CD4-positive, alpha-beta T cell treated with Interleukin-12 subunit alpha and Interleukin-12 subunit beta, for 1 hour (primary cell): ENCODE measurements at places on chromosomes 3 and 15.

DNA sequence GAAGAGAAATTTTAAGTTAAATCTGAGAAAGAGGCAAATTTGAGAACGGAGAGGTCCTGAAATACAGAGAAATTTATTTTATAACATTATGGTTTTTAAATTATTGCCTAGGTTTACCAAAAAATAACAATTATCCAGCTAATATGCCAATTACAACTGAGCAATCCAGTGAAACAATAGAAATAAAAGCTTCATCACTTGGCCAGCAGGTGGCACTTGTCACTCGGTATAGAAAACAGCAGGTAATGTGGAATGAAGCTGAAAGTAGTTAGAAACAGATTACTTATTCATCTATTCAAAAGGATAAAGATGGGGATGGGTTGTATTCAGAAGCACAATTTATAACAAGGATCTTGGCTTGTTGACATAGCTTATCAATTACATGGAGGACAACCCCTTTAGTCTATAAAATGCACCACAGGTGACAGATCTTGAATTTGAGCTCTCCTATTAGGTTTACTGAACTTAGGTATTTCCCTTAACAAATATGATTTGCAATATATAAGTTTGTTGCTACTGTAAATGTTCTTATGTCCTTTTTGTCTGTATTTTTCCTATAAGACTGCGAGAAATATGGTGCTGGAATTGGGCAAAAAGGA is 70.1 kb upstream of the GUCA1C start:
- DNase-seq, result peak; percentile 37

DNA sequence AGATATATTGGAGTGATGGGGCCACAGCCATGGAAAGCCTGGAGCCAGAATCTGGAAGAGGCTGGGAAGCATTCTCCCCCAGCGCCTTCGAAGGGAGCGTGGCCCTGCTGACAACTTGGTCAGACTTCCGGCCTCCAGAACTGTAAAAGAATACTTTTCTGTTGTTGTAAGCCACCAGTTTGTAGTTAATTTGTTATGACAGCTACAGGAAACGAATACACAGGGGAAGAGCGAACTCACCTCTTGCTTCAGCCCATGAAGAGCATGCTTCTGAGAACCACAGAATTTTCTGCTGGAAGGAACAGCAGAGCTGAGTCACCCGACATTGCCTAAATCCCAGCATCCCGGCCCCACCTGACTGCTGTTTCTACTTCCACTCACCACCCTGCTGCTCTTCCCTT is 501.7 kb downstream of the SHQ1 start:
- no peak for DNase-seq

GRCh38 chr3:119550192-119550910 is 9.1 kb downstream of the CD80 start:
- no peak for DNase-seq

DNA sequence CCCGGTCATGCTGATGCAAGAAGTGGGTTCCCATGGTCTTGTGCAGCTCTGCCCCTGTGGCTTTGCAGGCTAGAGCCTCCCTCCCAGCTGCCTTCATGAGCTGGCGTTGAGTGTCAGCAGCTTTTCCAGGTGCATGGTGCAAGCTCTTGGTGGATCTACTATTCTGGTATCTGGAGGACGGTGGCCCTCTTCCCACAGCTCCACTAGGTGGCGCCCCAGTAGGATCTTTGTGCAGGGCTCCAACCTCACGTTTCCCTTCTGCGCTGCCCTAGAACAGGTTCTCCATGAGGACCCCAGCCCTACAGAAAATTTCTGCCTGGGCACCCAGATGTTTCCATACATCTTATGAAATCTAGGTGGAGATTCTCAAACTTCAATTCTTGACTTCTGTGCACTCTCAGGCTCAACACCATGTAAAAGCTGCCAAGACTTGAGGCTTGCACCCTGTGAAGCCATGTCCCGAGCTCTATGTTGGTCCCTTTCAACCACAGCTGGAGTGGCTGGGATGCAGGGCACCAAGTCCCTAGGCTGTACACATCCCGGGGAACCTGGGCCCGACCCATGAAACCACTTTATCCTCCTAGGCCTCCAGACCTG is 238.4 kb upstream of the MDFIC2 start:
- peak; percentile 70 for DNase-seq

DNA sequence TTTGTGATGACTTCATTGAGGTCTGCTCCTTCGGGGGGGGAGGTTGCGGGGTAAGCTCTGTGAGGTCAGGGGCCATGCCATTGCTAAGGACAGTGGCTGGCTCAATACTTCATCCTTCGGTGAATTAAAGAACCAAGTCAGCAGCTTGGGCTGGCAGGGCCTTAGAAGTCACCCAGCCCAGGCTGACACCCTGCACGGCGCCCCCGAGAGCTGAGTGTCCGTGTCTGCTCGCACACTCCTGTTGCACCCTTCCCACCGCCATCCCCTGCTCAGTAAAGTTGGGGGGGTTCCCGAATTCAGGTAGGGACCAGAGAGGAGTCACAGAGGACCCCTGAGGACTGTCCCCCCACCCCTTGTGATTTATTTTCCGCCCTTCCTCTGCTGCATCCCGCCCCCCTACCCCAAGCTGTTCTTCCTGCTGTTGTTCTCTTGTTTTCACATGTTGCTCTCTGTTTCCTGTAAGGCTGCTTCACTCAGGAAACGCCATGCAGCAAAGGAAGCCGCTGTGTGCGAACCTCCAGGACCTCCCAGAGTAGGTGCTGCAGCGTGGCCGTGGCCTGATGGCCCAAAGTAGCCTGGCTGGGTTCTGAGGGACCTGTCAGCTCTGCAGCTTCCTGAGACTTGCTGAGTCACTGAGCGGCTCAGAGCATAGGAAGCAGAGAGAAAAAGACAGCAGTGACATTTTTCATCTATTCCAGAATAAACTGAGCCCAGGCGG is 14.4 kb downstream of the EFCC1 start:
- DNase-seq, result peak; percentile 58

DNA sequence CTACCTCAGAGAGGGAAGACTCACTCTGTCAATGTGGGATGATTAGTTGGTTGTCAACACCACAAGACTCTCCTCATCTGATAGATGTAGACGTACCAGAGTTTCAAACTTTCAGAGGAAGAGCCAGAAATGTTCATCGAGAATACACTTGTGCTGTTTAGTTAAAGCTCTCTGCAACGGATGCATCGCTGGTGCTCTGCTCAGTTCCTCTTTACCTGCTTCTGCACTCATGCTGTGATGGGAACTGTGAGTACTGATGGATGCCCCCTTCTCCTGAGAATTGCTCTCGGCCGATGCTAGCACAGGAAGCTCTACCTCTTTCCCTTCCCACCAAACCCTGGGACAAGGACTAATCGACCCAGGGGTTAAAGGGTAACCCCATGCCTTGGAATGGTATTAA is 51.8 kb upstream of the CCDC54 start:
- no peak for DNase-seq

DNA sequence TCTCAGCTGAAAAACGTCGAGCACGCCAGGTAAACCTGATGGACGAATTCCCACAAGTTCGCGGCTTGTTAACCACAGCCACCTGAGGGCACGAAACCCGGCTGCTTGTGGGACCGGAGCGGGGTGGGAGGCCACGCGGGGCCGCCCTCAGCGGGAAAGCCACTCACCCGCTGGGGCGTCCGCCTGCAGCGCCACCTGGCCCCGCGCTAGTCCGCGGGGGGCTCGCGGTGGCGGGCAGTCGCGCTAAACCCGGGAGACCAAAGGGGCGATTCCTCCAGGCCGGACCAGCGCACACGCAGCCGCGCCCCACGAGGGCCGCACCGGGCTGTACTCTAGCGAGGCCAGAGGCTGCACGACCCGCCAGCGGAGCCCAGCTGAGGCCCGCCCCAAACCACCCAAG is 15.7 kb upstream of the CFAP161 start:
- no peak for DNase-seq

- no peak for DNase-seq
Observed at GRCh38 chr15:56832125-56832524, 86.3 kb upstream of the TCF12 start.

- DNase-seq, result no peak
Observed at GRCh38 chr3:197692641-197693040, 44.1 kb downstream of the RUBCN start.

GRCh38 chr3:53312832-53313231 is 34.5 kb downstream of the DCP1A start:
- no peak for DNase-seq

- no peak for DNase-seq
Observed at GRCh38 chr3:193269343-193270028, 28.5 kb downstream of the PLAAT1 start.

DNA sequence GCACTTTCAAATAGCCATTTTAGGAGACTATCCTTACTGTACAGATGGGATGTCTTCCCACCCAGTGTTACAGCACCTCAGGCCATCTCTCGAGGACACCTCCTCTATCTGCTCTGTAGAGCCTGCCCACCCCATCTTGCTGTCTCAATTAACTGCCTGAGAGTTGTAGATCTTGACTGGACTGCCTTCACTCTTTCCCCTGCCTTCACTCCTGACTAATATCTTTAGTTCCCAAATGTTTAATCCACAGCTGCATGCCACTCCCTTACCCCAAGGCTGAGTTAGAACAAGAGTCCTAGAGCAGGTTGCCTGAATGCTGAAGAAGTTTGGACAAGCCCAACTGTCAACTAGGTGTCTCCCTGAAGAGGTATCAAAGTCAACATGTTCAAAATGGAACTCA is 1.3 kb upstream of the PP2D1 start:
- DNase-seq, result no peak

DNA sequence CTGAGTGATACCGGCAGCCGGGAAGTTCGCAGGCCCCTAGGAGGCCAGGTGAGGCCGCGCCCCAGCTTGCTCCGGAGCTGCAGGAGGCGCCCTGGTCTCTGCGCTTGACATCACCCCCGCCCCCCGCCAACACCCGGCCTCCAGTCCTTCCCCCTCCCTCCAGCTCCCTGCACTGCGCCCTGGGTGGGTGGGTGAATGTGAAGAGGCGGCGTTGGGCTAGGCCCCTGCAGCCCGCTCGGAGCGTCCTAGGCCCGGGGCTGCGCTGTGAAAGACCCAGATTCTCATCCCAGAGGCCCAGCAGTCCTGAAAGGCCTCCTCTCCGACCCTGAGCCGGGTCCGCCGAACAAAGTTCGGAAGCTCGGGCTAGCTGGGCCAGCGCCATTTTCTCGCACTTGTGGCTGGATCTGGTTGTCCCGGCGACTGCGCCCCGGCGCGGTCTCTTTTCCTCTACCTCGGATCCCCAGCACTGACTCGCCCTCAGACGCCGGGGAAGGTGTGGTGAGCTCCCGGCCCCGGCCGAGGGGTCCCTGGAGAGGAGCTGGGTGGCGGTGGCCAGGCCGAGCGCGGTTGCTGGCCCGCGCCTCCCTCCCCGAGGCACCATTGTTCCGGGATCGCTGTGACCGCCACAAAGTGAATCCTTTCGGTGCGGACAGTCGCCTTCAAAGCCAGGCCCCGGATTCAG is 12.9 kb downstream of the ZIC4 start:
- DNase-seq, result no peak

DNA sequence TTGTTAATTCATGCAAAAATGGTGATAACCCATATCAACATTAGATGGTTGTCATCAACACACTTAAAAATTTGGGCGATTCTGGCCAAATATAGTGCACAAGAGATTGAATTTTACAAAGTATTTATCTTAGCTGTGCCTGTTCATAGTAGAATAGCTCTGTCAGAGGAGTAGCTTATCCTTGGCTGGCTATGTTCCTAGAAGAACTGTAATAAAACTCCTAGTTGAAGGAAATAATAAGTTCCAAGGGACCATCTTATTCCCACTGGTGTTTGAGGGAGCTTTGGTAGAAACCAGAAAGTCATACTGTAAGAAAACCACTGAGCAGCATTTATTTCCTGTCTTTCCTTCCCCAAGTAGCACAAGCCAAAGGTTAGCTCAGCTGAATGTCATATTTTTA is 201.8 kb downstream of the GRM7 start:
- DNase-seq, result no peak

GRCh38 chr15:80343554-80343992 is 60.6 kb upstream of the ARNT2 start:
- DNase-seq, result no peak

DNA sequence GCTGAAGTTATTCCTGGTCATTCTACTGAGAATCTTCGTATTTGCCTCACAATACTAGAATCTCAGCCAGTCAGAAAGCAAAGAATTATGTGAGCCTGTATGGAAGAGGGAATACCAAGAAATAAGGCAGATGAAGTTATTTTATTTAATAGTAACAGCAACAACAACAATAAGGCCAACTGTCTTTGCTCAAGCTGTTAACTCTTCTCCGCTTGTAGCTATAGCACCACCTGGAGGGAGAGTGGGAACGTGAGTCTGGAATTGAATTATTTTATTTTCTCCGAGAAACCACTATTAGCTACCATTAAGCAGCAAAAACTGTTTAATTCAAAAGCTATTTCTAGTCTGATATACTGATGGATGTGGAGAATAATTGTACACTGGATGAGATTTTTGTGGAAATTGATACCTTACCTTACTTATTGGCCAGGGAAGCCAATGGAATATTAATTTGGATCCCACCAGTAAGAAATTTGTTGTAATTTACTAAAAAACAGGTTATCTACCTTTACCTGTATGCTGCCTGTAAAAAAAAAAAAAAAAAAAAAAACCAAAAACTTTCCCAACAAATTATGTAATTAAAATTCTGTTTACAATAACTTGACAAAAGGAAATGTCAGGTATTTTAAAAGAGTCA is 50.1 kb downstream of the CALML4 start:
- peak; percentile 28 for DNase-seq

DNA sequence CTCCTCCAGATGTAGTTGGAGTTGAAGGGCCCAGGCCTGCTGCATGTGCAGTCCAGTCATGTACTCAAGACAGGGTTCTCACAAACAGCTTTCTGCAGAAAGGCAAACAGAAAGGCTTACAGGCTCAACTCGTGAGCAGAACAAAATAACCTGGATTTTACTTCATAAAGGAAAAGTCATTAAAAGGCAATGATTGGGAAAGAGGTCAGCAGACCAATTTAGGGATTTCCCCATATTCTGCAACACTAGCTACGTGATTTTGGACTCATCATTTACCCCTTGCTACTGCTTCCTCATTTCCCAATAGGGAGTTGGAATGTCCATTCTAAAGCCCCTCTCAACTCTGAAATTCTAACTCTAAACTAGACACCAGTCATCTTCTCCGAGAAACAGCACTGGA is 18.1 kb downstream of the METTL6 start:
- no peak for DNase-seq

- no peak for DNase-seq
Observed at GRCh38 chr3:25257026-25257425, 171.0 kb upstream of the RARB start.

- no peak for DNase-seq
Observed at GRCh38 chr15:89186803-89187202, 34.6 kb downstream of the RLBP1 start.

DNA sequence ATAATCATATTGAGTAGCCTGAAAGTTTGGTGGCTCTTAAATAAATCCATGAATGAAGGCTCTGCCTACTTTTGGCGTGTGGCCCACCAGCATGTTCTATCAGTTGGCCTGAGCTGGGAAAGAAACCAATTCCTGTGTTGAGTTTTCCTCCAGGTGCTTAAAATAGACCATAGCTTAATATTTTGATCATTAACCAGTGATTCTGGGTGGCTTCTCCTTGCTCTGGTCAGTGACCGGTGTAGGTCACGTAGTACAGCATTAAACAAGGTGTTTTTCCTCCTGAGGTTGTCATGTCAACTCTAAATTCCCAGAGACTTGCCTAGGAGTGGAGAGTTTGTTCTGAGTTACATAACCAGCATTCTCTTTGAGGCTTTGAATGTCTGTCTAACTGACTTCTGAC is 1.3 kb downstream of the HHLA2 start:
- no peak for DNase-seq
